ENCODE measurements at places on chromosomes 5 and 9. TPM values are rescaled to one million over a fixed set of nuclear protein-coding genes. Genes with fewer than 3 reads are reported as not detected.

ZNF366 gene
- total RNA-seq = not detected

NR6A1 gene
- total RNA-seq = 1.9 TPM

BRINP1 gene
- total RNA-seq = 0.26 TPM

ADAMTS16 gene
- 1.8 TPM for total RNA-seq

SNCB gene
- 0.91 TPM for total RNA-seq

C5orf58 gene
- total RNA-seq = not detected

NXNL2 gene
- total RNA-seq = 0.67 TPM

NEURL1B gene
- 2.8 TPM for total RNA-seq

RAPGEF1 gene
- total RNA-seq = 49.6 TPM

SLC6A18 gene
- not detected for total RNA-seq

PCDHGB7 gene
- 0.07 TPM for total RNA-seq

CD14 gene
- 4.0 TPM for total RNA-seq

KIF20A gene
- 47.9 TPM for total RNA-seq

LIX1 gene
- total RNA-seq = not detected

LAMC3 gene
- total RNA-seq = 1.1 TPM

Measured in A549 treated with DMSO at 1 μM for 4 hours (cell line).